Activated naive CD4-positive, alpha-beta T cell treated with anti-CD3 and anti-CD28 coated beads, Interleukin-2, amount 10 ng/mL, durations not matched to agents 5 hours and 36 hours (primary cell): ENCODE measurements at places on chromosomes 12 and 14. TPM values are rescaled to one million over a fixed set of nuclear protein-coding genes. Genes with fewer than 3 reads are reported as not detected.

The ANKS1B gene
- 0.41 TPM for total RNA-seq

The IKZF4 gene
- 21.3 TPM for total RNA-seq

The MANSC1 gene
- 0.14 TPM for total RNA-seq

The EFS gene
- not detected for total RNA-seq

The PACS2 gene
- 47.4 TPM for total RNA-seq

The DPY19L2 gene
- total RNA-seq = 0.91 TPM

The GPX2 gene
- not detected for total RNA-seq
